ENCODE measurements at places on chromosomes 6 and 20.

DNA sequence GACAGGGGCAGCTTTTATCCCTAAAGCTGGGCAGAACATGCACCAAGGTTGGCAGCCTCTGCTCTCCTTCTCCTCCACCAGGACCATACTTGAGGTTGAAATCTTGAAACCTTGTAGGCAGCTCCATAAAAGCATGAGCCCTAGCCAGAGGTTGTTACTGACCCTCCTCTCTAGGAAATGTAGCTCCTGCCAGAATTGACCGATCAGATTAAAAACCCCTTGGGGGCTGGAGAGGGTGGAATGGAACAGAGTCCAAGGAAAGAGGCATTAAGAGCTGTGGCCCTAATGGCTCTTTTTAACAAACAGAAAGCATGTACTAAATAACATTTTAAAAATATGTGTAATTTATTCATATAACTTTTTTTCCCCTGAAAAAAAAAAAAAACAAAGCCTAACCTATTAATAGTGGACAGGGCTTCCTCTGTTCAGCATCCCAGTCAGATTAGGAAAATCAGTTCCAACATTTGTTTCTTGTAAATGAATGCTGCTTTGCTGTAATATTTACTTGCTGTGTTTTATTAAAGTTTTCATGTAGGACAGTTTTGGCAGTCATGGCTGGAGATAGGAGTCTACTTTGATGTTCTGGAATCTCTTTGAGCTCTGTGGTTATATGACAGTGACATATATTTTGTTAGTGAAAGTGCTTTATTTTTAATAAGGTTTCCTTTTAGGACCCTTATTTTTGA is 41.3 kb downstream of the MTHFD1L start:
- DNase-seq, result no peak

DNA sequence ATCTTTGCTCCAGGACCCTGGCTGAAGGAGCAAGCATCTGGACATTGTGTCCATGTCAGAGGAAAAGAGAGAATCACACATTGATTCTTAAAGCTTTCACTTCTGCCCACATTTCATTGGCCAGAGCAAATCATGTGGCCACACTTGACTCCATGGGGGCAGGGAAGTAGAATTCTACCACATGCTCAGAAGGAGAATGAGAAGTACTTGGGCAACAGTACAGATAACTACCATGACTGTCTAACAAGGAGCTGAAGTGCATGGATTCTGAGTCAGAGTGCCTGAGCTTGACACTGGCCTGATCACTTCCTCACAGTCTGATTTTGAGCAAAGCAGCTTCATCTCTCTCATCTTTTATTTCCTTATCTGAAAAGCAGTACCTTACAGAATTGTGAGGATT is 38.6 kb downstream of the GHRH start:
- DNase-seq, result no peak

DNA sequence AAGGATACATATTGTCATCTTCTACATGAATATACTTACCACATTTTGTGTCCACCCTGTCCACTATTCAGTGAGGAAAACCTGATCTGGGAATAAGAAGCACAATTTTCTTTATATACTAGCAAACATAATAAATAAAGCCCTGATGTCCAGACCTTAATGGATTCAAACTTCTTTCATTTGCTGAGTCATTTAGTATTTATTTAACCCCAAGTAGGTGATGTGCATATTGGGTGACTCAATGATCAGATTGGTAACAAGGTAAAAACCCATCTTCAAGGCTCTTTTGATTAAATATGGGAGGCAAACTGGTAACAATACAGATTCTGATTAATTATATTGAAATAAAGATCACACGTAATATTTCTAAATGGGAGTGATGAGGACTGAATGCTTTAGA is 1159.8 kb upstream of the EYS start:
- no peak for DNase-seq

- DNase-seq, result no peak
Observed at GRCh38 chr6:105651969-105652368, 249.1 kb upstream of the PREP start.

DNA sequence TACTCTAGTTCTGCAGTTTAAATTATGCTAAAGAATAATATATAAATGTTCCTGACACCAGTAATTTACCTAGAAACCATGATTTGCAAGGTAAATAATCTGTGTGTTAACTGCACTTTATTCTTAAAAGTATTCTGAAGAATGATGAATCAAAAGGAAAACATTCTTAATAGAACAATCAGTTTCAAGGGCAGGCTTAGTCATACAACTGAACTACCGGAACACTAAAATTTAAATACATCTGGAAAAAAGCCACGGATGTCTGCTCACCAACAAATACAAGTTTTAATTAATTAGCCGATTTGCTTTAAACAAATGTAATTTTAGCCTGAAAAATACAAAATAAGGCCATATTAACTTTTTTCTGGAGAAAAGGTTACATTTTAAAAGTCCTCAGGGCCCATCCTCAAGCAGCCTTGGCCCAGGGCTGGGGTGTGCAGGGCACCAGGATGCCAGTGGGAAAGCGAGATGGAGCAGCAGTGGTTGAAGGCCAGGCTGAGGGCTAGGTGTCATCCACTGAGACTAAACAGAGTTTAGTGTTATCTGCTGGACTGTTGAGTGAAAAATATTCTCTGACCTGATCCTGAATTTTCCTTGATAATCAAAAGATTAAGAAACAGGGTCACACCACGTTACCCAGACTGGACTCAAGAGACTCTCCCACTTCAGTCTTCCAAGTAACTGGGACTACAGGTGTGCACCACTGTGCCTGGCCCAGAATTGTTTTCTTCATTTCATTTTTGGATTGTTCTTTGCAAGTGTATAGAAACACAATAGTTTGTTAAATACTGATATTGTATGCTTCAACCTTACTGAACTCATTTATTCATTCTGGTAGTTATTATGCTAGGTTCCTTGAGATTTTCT is 88.2 kb upstream of the DST start:
- no peak for DNase-seq
